ENCODE measurements at places on chromosomes 16 and 17.
A peak's percentile ranks its signal among the peaks of the same experiment; 100 is the strongest.

DNA sequence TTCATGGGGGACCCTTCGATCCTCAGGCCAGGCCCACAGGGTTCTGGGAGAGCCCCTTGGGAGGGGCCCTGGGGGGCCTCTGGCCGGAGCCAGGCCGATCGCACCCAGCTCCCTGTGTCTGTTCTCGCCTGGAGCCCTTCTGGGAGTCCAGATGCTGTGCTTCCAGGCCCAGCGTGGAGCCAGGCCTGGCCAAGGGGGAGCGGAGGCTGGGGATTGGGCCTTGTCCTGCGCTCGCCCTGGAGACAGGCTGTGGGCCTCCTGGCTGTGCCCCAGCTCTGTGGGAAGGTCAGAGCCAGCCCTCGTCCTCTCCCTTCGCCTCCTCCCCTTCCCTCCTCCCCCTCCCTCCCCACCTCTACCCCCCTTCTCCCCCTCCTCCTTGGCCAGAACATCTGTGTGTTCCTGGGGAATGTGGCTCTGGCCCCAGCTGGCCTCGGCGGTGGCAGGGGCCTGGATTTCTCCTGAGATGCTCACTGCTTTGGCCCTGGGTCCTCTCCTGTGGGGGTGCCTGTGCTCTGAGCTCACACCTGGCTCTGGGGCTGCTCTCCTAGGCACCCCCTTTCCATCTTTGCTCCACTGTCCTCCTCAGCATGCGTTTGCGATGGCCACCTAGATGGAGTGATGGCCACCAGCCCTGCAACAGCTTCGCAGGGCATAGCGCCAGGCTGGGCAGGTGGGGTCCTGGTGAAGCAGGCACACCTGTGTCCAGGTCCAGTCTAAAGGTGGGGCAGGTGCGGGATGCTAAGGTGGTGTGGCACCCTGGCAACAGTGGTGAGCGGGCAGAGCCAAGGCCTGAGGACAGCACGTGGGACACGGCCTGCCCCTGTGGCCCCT, 90.6 kb upstream of the CIBAR2 start:
- peak; percentile 92 for DNase-seq

- DNase-seq, result no peak
These were observed 63.2 kb upstream of the ASIC2 start for GRCh38 chr17:33356266-33356665.

DNA sequence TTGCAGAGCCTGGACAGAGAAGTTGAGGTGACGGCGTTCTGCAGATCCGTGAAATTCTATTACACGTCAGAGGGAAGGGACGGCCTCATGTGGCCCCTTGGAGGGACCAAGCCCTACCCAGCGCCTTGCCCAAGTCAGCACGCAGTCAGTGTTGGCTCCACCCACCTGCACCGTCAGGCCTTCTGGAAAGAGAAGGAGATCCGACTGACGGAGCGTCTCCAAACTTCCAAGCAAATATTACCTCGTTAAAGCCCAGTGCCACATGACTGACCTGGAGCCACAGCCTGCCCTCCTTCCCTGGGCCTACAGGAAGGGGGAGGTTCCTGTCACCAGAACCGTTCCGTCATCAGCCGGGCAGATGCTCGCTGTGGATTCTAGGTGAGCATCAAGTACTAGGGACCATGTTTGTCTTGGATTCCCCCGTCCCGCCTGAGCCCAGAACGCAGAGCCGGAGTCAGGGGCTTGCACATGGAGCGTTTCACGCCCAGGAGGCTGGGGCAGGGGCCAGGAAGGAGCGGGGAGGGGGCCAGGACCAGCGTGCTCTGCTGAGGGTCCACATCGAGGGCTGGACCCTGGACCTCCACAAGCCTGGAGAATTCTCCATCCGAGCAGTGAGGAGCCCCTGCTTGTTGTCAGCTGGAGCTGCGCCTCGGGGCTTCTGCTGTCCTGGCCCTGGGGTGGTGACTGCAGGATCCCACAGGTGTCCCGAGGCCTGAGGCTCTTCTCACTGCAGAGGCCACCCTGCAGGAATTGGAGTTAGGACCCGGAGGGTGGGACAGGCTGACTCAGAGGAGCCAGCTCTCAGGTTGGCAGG, 22.6 kb upstream of the METRNL start:
- DNase-seq, result peak; percentile 76

DNA sequence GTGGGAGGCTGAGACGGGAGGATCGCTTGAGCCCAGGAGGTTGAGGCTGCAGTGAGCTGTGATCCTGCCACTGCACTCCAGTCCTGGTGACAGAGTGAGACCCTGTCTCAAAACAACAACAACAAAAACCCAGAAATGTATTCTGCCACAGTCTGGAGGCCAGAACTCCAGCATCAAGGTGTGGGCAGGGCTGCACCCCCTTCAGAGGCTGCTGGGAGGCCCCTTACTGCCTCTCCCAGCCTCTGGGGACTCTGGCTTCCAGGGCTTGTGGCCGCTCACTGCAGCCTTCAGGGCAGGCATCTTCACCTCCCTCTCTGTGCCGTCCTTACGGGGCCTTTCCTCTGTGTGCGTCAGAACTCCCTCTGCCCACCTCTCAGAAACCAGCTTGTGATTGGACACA, 209.4 kb upstream of the GSE1 start:
- no peak for DNase-seq

DNA sequence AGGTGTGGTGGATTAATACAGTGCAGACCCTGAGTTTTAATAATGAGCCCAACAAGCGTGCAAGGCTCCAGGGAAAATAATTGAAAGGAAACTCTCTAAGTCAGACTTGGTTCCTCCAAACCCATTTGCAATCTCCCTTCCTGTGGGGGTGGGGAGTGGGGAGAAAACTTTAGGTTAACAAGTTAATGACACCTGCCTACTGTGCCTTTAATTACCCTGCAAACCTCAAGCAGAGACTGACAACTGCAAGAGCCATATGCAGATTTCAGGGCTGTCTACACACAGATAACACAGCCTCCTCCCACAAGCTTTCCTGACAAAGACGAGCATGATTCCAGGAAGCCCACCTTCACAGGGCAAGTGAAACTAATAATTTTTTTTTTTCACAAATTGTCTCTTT, 359.3 kb downstream of the HS3ST4 start:
- DNase-seq, result no peak

DNA sequence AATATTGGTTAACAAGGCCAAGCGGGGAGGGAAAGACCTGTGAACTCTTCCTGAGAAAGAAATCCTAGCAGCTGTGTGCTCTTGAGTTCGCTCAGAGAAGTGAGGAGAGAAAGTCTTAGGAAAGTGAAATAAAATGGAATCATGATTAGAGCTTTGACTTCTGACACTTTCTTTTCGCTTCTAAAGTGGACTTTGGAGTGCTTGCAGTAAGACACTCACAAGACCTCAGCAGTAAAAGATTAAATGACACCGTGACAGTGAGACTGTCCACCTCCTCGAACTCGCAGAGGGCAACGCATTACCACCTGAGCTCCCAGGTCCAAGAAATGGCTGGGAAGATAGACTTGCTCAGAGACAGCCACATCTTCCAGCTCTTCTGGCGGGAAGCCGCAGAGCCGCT, 71.2 kb downstream of the RNF213 start:
- no peak for DNase-seq

GRCh38 chr17:39591958-39592954, 15.5 kb downstream of the NEUROD2 start:
- no peak for DNase-seq

GRCh38 chr16:65446427-65446826, 324.6 kb upstream of the CDH11 start:
- no peak for DNase-seq

- DNase-seq, result peak; percentile 87
These were observed 21.9 kb upstream of the EIF1 start for GRCh38 chr17:41666708-41667279.

DNA sequence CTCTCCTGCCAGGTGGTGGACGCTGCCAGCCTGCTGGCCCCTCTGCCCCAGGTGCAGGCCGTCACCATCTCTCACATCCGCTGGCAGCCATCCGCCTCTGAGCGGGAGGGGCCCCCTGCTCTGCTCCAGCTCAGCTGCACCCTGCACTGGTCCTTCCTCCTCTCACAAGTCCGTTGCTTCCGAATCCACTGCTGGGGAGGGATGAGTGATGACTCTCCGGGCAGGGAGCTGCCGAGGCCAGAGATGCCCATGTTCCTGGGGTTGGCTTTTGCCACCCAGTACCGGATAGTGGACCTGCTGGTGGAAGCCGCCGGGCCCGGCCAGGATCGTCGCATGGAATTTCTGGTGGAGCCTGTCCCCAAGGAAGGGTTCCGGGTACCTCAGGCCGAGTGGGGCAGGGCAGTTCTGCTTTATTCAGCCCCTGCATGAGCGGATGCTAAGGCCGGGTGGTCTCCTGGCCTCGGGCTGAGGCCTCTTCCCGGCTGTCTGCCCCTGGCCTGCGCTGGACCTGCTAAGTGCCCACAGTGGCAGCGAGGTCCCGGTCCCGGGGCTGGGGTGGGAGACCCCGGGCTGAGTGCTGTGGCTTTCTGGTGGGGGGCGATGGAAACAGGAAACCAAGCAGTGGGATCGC, 11.4 kb downstream of the ENGASE start:
- DNase-seq, result no peak

- no peak for DNase-seq
These were observed 77.0 kb downstream of the CACNG1 start for GRCh38 chr17:67121316-67121891.

- DNase-seq, result no peak
These were observed 6.3 kb downstream of the ZNF689 start for GRCh38 chr16:30603945-30604315.

GRCh38 chr16:16178455-16179162, 44.7 kb downstream of the ABCC6 start:
- DNase-seq, result no peak

DNA sequence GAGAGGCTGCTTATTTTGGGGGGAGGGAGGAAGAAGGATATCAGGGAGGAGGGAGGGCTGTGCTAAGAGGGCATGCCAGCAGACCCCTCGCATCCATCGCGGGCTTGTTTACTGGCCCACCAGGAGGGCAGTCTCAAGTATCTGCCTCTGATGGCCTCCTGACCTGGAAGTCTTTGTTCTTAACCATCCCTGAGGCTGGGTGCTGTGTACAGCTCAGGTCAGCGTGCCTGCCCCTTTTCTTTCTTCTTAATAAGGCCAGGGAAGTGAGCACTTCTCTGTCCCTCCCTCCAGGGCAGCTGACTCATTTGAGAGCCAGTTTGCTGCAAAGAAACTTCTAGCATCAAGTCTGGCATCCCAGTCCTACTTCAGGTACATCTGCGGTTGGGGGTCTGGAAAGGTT, 157.0 kb downstream of the CCDC182 start:
- DNase-seq, result no peak

DNA sequence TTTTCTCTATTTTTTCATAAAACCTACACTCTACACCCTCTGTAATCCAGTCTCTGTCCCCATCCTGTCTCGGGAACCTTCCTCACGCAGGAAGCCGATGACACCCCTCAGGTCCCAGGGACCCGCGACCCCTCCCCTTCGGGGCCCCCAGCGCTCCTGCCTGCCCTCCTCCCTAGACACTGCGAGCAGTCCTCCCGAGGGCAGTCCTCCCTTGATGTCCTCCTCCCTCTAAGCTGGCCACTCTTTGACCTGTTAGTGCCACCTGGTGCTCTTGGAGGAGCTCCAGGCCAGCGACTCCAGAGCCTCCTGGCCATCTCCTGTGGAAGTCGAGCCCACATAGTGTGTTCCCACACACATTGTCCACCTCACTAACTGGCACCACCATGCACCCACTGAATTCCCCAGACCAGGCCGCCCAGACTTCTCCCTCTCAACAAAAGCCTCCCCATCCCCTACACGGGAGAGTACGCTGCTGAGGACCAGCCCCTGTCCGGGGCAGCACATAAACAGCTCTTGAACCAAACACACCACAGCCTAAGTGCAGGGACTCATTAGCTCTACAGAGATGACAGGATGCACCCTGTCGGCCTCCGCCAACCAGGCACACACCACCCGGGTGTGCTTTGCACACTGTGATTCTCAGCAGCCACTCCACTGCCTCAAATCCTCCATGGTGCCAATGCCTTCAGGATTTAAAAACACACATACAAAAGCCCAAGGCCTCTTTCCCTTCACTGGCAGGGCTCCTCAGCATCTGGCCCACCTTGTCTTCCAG, 9.3 kb downstream of the OSBPL7 start:
- no peak for DNase-seq

- no peak for DNase-seq
These were observed 92.4 kb upstream of the CDC42EP4 start for GRCh38 chr17:73404246-73404645.

- DNase-seq, result no peak
These were observed 74.3 kb downstream of the CA4 start for GRCh38 chr17:60224064-60224463.

GRCh38 chr16:3589441-3589921, 12.3 kb upstream of the NLRC3 start:
- DNase-seq, result no peak

DNA sequence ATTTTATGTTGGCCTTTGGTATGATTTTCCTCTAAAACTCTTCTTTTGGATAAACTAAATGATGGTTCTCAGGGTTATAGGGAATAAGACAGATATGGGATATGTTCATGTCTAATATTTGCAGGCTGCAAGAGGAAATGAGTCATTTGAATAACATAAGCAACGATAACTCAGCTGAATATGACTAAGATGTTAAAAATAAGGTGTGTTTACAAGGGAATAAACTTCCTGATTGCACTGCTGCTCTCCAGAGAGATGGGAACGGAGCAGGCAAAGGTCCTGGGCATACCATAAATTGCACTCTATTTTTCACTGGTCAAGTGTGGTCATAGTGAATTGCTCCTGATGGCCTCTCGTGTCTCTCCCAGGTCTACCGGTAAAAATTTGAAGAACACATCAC, 666.2 kb downstream of the TOX3 start:
- no peak for DNase-seq

- no peak for DNase-seq
These were observed 95.5 kb downstream of the SDK2 start for GRCh38 chr17:73548620-73549311.

GRCh38 chr16:85062845-85063244, 35.2 kb downstream of the KIAA0513 start:
- DNase-seq, result no peak

DNA sequence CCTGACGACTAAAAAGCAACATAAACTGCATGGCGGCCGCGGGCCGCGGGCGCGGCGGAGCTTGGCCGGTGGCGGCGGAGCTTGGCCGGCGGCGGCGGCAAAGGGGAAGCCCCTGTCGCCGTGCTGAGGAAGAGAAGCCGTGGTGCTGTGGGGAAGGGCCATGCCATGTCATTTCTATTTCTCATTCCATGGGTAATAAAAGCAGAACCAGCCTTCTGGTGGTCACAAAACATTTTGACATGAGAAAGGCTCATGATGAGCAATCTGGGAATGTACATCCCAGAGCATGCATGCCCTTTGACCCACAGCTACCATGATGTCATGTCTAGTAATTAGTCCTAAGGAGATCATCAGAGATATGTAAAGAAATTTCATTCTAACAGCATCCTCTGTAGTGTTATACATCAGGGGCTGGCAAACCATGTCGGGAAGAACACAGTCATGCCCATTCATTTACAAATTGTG, 23.9 kb upstream of the HEATR6 start:
- DNase-seq, result peak; percentile 54

Data from coronary artery (tissue), 2 donors.